ENCODE measurements at places on chromosomes 16 and 17.

DNA sequence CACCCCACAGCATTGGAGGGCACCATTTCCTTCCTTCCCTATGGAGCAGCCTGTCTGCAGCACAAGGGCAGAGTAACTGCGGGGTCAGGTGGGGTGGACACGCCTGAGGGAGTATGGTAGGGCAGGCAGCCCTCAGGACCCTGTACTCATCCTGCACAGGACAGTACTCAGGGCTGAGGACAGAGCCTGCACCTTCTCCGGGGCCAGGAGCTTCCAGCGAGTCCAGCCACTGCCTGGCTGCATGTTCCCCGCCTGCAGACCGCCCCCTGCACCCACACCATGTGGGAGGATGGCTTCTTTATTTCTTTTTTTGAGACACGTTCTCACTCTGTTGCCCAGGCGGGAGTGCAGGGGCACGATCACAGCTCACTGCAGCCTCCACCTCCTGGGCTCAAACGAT, 47.6 kb upstream of the CDC42EP4 start:
- DNase-seq = no peak

DNA sequence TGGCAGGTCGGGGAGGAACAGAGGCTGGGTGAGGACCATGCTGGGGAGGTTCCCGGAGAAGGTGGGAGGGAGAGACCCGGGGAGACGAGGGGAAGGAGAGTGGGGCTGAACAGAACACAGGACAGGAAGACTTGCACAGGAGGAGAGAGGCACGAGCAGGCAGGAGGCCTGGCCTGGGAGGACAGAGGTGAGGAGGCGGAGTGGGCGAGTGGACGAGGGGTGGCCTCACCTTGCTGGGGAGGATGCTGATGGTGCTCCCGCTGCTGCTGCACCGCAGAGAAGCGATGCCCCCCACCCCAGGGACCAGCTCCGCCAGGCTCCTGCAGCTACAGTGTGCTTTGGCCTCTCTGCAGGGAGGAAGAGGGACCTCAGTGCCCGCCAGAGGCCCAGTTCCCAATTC, 34.5 kb downstream of the TMEM204 start:
- no peak for DNase-seq

DNA sequence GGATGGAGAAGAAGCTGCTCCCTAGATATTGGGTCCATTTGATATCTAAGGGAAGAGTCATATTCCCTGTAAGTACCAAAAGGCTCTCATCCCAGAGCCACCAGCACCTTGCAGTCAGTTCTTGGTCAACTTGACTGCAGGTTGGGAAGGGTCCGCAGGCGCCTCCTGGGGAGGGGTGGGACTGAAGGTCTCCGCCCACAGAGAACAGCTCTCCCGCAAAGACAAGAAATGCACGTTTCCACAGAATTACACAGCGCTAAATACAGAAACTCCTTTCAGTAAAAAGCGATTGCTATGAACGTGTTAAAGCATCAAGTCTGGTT, 864 bp upstream of the CTCF start:
- DNase-seq = no peak

GRCh38 chr17:35129973-35130351, 8.5 kb downstream of the FNDC8 start:
- no peak for DNase-seq

All from fibroblast of upper back skin (primary cell).